ENCODE measurements at places on chromosomes 5 and 9. TPM values are rescaled to one million over a fixed set of nuclear protein-coding genes. Genes with fewer than 3 reads are reported as not detected.

DNA sequence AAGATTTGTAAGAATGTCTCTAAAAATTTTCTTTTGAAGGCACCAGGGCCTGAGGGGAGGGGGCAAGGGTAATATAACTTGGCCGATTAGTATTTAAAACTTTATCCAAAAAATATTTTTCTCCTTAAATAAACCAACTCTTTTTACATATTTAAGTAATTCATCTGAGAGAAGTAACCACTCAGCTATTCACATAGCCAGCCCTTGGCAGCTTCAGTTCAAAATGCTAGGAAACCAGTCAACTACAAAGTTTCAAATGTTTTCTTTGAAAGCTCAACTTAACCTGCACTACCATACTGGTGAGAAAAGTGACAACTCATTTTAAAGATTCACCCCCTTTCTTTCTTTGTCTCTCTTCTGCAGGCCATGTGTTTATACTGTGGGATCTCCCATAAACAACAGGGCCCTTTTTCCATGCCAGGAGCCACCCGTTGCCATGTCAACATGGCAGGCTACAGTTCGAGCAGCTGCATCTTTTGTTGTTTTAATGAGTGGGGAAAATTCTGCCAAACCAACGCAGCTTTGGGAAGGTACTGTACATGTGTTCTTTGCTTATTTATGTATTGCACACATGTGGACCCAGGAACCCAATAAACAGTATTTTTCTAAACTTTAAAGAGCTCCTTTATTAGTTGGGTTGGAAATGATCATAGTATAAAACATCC, 46.3 kb downstream of the AOPEP start:
- no peak overlapping the region for H3K4me3 ChIP-seq
- no peak overlapping the region for H3K27ac ChIP-seq
- peaks cover 30% of the 10 kb centered on the region for H3K4me1 ChIP-seq

GRCh38 chr5:141328231-141328630, 2.1 kb upstream of the PCDHGA1 start:
- no peaks in the 10 kb centered on the region for H3K36me3 ChIP-seq
- no peak overlapping the region for H3K27ac ChIP-seq
- no peak overlapping the region for H3K4me3 ChIP-seq
- no peaks in the 10 kb centered on the region for H3K27me3 ChIP-seq
- H3K4me1 ChIP-seq = no peaks in the 10 kb centered on the region

DNA sequence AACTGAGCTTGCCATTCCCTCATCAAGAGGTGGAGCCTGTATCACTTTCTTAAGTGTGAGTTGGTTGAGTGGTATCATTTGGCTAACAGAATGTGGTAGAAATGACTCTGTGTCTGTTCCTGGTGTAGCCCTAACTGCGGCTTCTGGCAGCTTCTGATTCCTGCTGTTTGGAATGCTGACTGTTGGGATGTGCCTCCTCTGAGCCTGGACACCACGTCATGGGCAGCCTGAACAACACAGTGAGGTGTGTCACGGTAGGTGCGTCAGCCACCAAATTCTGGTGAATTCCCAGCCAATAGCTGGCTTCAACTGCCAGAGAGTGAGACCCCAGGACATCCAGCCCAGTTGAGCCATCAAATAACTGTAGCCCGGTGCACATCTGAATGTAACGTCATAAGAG, 6.1 kb upstream of the C9orf152 start:
- no peaks in the 10 kb centered on the region for H3K4me1 ChIP-seq
- H3K4me3 ChIP-seq = no peak overlapping the region
- no peaks in the 10 kb centered on the region for H3K27me3 ChIP-seq
- no peak for DNase-seq
- H3K27ac ChIP-seq = no peak overlapping the region
- no peaks in the 10 kb centered on the region for H3K36me3 ChIP-seq

GRCh38 chr5:168987543-168988300, 313.2 kb downstream of the SLIT3 start:
- H3K4me1 ChIP-seq = peaks cover 3% of the 10 kb centered on the region
- no peak overlapping the region for H3K27ac ChIP-seq
- no peaks in the 10 kb centered on the region for H3K27me3 ChIP-seq
- no peaks in the 10 kb centered on the region for H3K36me3 ChIP-seq

Gene OSTF1
- 69.7 TPM for total RNA-seq

Gene VLDLR
- 32.3 TPM for total RNA-seq

Gene CTXN3
- not detected for total RNA-seq

Gene RAD50
- total RNA-seq = 28.4 TPM

Gene UBE2B
- 119 TPM for total RNA-seq

Gene SPATA31A3
- not detected for total RNA-seq

All from lung (tissue), 17 donors.